ENCODE measurements at places on chromosomes 1 and 21.

GRCh38 chr1:213060836-213061235, 9.8 kb downstream of the RPS6KC1 start:
- no peak for DNase-seq

DNA sequence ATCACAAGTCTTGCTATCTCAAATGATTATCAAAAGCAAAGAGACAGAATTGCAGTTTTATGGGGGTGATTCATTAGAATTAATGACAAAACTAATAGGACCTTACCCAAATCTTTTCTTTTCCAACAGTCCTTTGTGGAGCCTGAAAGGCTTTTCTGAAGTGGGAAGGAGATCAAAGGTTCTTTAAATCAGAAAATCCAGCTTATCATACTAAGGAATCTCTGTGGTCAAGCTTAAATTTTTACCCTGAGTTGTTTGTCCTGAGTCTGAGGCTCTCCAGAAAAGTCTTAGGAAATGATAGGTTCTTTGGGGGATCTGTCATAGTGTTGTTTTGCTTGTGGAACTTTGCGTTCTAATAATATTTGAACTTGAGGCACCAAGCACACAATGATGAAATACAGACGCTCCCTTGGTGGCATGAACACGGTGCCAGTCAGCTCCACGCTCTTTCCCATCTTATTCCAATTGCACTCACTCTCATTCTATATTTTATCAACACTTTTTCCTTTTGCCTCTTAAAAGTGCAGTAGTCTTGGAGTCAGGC, 38.0 kb upstream of the COL24A1 start:
- no peak for DNase-seq

DNA sequence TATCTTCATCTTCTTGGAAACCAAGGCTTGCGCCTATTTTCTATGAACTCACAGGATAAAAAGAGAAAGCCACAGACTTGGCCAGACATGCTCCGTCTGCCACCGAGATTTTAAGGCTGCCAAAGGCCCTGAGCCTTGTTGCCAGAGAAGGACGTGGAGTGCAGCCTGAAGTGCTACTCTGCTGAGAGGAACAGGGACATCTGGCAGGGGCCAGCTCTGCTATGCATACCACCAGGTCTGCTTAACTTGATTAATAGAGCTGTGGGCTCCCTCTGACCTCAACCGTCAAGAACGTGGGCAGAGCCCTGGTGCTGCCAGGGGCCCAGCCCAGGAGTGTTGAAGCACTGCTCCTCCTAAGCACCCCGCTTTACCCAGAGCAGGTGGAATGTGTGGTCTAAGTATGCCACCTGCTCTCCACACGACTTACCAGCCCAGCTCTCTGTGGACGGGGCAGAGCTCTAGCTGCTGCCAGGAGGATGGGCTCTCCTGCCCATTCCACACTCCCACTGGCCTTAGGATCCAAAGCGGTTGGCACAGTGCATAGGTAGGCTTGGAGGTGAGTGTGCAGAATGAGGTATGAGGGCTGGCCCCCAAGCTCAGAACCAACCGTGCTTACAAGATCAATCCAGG, 10.6 kb downstream of the HCRTR1 start:
- no peak for DNase-seq

DNA sequence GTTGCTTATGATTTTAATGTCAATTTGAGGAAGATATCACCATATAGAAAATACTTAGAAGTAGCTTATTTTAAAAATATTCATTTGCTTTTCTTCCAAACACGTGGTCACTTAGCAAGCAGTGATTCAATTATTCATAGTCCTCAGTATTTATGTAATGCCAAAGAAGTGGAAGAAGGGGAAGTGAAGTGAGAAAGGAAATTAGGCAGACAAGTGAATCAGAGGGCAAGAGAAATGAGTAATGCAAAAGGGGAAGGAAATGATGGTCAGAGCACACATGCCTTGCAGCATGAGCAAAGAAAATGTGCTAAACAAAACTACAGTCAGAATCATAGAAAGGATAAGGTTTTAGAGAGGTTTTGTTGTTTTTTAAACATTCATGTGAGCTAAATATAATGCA, 31.8 kb downstream of the SDCCAG8 start:
- DNase-seq, result no peak

DNA sequence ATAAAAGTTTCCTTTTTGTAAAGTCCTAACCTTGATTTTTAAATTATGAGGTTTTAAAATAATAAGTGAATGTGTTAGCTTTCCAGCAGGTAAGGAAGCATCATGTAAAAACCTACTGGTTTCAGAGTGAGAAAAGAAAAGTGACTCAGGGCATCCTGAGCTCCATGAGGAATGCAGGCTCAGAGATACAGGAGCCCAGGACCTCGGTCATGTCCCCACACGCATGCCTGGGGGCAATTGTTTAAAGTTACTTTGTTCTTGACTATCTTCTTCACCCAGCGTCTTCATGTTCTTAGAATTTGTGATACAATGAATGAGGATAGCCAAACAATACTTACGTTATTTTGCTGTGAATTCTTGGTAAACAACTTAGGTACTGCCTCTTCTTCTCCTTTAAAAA, 117.4 kb upstream of the PLPPR5 start:
- no peak for DNase-seq

Measured in lower leg skin (tissue), 4 donors.